ENCODE measurements at places on chromosomes 2 and 18.

- DNase-seq = no peak
Measured at GRCh38 chr18:23387265-23387664, 65.8 kb upstream of the RIOK3 start.

DNA sequence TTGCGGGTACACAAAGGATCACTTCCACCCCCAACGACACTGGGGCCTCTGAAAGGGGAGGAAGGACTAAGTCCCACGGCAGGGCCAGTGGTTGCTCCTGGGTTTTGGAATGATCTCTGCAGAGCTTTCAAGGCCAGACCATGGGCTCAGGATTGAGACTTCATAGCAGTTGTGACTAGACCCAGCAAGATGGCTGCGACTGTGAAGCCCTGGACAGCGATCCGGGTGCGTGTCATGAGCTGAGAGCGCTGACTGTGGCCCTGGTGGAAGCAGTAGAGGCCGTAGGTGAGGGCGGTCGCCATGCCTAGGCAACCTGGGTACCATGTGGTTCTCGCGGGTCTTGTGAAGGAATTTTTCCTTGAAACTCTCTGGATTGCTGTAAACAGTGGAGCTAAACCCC lies 27.3 kb downstream of the NCL start:
- no peak for DNase-seq

DNA sequence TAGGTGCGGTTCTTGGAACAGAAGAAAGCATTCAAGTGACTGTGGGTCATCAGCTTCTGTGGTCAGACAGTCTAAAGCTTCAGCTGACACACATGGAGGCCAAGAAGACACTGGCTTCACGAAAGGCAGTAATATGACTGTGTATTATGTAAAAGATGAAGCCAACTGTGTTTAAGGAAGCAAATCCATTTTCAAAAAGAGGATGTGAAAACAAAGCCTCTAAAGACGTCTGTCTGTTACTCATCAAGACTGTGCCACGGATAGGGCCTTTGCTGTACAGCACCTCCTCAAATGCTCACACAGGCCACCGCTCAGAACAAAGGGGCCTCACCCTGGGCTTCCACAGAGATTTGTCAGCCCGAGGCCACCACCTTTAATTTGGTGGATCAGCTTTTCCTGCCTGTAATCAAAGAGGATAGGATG lies 21.1 kb upstream of the TMEM163 start:
- no peak for DNase-seq

GRCh38 chr2:11784747-11785610 lies 38.5 kb downstream of the LPIN1 start:
- no peak for DNase-seq

- DNase-seq = no peak
Measured at GRCh38 chr2:206647985-206648384, 5.7 kb downstream of the FAM237A start.
